Tongue (tissue), 3 donors: ENCODE measurements at places on chromosomes 7 and 10. TPM values are rescaled to one million over a fixed set of nuclear protein-coding genes. Genes with fewer than 3 reads are reported as not detected.

Gene NPFFR1
- not detected for total RNA-seq

Gene NFKB2
- total RNA-seq, result 19.8 TPM

Gene SEMA3D
- 18.1 TPM for total RNA-seq

Gene MYH16
- not detected for total RNA-seq

Gene KLF14
- total RNA-seq, result 1.1 TPM

Gene ABCF2
- 36.9 TPM for total RNA-seq

Gene NUPR2
- total RNA-seq, result not detected

Gene CYP3A7
- 0.21 TPM for total RNA-seq

Gene TPST1
- 34.0 TPM for total RNA-seq

Gene TET1
- total RNA-seq, result 25.8 TPM

Gene PPP1R9A
- total RNA-seq, result 156 TPM

Gene HABP2
- total RNA-seq, result not detected

Gene DLG5
- 34.6 TPM for total RNA-seq

Gene PLEKHS1
- total RNA-seq, result 1.4 TPM

Gene HTR7
- 0.41 TPM for total RNA-seq

Gene NACAD
- total RNA-seq, result 5.1 TPM

Gene HGF
- total RNA-seq, result 10.2 TPM

Gene DLD
- 173 TPM for total RNA-seq

- no peak for DNase-seq
Observed at GRCh38 chr10:50395271-50395670, 144.0 kb upstream of the ASAH2 start.

DNA sequence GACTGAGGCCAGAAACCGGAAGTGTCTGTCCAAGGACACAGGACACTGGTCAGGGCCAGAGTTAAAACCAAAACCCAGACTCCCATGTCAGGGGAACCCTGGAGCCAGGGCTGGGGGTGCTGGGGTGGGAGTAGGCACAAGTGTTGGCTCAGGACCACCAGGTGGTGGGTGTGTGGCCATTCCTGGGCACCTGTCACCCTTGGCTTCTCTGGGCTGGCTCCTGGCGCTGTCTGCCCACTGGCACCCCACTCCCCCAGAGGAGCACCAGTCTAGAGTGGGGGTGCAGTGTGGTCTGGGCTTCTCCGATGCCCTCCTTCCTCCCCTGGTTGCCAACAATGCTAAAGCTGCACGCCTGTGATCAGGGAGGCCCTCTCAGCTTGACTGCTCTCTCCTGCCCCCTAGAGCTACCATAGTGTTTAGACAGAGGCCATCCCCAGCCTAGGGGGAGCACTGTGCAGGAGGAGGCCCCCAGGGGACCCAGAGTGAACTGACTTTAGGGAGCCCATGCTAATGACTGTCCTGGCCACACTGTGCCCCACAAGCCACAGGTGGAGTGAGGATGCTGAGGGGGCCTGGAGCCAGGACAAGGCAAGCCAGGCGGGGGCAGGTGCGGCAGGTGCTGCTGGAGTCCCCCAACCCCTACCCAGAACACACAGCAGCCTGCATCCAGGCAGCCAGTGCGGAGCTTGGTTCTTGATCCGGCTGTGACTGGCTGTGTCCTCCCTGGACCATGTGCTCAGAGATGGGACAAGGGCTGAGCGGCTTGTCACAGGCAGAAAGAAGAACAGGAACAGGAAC lies 11.0 kb downstream of the RASGEF1A start:
- peak; percentile 29 for DNase-seq

DNA sequence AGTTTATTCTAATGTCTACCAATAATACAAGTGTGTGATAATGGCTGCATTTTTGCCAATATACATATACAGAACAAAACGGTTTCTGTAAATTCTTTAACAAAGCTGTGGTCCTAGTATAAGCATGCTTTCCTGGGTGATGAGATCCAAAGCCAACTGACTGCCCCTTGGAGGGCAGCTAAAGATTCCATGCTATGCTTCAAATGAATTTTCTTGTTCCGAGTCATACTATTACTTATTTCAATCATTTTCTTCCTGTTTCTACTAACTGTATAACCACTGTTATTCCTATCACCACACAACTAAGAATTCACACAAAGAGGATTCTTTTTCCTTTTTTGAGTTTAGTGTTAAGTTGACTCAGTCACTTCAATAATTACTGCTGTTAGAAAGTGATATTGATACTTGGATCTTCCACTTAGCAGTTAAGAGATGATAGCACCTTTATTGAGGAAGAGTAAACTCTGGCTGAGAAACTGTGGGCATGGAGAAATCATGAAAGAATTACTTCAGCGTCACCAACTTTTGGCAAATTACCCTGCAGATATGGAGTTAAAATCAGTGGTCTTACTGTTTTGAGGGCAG lies 197.5 kb downstream of the ARL4A start:
- DNase-seq, result no peak

DNA sequence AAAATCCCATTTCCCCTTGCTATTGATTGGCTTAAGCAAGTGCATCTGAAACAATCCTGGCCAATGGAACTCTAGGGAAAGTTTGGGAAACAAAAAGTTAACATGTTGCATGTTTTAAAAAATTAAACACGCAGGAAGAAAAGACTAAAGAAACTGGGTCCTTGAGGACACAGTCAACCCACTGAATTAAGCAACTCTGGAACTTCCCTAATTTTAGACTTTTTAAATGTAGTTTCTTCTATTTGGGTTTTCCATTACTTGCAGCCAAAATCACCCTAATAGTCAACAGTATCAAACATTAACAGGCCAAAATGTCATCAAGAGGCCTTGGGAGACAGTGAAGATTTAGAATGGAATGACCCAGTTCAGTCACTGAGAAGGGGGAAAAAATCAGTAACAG lies 40.6 kb downstream of the OSBPL3 start:
- no peak for DNase-seq

- DNase-seq, result peak; percentile 19
Observed at GRCh38 chr10:95221124-95221523, 27.1 kb downstream of the ACSM6 start.

- DNase-seq, result peak; percentile 67
Observed at GRCh38 chr7:138935465-138936011, 45.7 kb downstream of the KIAA1549 start.

DNA sequence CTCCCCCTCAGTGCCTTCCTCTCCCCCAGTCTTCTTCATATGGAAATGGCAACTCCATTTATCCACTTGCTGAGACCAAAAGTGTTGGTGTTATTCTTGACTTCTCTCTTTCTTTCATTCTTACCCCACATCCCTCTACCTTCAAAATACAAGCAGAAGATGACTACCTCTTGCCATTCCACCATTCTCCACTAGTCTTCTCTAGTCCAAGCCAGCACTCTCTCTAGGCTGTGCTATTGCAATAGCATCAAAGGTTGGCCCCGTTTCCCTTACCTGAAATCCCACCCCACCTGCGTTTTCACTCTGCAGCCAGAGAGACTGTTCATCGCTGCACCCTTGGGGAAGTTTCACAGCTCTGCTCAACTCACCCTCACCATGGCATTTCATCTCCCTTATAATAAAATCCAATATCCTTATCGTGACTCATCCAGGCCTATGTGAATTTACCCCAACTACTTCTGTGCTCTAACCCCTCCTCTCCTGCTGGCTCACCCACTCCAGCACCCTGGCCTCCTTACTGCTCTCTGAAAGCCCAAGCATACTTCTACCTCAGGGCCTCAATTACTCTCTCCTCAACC lies 109.1 kb downstream of the LSM5 start:
- DNase-seq, result no peak

- DNase-seq, result no peak
Observed at GRCh38 chr10:71045204-71045809, 156.9 kb upstream of the PCBD1 start.

DNA sequence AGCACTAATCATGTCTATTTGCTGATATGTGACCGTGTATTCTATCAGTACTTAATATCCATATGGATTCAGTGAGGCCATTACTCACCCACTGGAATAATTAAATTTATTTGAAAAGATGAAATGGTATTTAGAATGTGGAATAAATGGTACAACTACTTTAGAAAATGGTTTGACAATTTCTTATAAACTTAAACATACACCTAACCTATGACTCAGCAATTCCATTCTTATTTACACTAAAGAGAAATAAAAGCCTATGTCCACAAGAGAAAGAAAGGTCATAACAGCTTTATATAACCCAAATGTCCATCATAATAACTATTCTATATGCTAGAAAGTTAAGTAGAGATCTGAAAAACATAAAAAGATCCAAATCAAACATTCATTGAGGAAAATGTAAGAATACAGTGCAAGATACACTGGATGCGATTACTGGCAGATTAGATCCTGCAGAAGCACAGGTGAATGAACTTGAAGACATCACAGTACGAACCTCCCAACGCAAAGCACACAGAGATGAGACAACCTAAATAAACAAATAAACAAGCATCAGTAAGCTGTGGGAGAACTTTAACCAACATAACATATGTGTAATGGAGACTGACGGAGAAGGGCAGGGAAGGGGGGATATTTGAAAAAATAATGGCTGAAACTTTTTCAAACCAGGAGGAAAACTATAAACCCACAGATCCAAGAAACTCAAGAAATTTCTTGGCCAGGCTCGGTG lies 51.9 kb downstream of the TNS3 start:
- DNase-seq, result no peak

DNA sequence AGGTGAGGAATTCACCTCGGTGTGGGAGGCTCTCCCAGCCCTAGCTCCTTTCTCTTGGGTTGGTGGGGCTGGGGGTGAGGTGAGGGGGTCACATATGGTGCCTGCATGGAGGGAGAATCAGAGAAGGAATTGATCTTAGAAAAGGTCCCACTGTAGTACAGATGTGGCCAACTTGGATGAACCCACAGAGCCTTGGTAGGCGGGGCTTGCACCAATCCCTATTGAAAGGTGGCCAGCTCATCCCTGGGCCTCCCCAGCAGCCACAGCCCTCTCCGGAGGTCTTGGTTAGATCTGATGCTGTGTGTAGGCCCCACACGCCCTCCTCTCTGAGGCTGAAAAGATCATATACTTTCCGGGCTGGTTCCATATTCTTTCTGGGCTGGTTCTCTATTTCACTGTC lies 19.0 kb downstream of the HKDC1 start:
- no peak for DNase-seq

DNA sequence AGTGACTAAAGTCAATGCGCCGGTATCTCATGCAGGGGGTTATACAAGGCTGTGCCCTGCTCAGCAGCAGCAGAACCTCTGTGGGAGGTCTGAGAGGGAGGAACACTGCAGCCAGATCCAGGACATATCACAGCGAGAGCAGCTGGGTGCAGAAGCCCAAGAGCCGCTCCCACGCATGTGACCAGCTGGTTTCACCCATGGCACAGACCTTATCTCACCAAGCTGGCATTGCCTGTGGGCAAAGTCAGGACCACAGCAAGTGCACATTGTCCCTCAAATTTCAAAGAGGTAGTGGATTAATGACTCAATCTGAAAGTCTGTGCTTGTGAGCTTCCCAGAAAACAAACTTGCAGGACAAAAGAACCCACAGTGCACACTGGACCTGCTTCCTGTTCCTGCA lies 31.6 kb upstream of the AKR1C1 start:
- DNase-seq, result no peak

DNA sequence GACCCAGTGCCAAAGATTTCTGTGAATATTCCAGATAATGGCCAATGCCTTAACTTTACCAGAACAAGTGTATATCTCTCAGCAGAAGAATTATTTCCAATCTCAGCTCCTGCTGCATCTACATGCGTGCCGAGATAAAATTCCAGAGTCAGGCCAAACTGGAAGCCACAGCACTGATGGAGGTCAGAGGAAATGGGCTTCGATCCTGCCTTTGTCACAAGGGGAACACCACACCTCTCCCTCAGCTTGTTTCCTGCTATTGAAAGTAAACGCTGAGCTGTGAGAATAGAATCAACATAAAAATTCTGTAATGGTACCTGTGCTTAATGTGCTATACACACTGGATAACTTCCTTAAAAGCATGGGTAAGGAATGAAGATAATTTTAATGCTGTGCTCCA lies 255.5 kb downstream of the NEBL start:
- no peak for DNase-seq

- DNase-seq, result no peak
Observed at GRCh38 chr10:62761115-62761514, 43.4 kb upstream of the ADO start.

- DNase-seq, result no peak
Observed at GRCh38 chr7:51101111-51101757, 215.4 kb downstream of the COBL start.

GRCh38 chr7:155969192-155969929 lies 157.1 kb upstream of the SHH start:
- no peak for DNase-seq

- DNase-seq, result no peak
Observed at GRCh38 chr10:126011995-126012394, 115.6 kb downstream of the FANK1 start.

GRCh38 chr10:100928039-100928438 lies 15.3 kb downstream of the SLF2 start:
- DNase-seq, result no peak

DNA sequence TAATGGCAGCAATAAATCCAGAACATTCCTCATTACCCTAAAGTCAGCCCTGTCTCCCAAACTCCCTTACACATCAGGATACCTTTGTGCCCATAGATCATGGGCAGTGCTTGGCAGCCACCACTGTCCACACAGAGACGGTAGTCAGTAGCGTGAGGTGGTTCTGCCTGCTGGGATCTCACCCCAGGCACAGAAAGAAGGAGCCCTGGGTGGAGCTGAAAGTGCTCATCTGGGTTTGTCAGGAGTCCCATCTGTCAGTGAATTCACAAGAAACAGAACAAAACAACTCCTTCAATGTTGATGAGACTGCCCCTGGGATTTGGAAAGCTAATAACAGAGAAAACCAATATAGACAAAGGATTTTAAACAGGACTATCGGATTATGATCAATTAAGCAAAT lies 90.2 kb upstream of the PRSS58 start:
- no peak for DNase-seq

DNA sequence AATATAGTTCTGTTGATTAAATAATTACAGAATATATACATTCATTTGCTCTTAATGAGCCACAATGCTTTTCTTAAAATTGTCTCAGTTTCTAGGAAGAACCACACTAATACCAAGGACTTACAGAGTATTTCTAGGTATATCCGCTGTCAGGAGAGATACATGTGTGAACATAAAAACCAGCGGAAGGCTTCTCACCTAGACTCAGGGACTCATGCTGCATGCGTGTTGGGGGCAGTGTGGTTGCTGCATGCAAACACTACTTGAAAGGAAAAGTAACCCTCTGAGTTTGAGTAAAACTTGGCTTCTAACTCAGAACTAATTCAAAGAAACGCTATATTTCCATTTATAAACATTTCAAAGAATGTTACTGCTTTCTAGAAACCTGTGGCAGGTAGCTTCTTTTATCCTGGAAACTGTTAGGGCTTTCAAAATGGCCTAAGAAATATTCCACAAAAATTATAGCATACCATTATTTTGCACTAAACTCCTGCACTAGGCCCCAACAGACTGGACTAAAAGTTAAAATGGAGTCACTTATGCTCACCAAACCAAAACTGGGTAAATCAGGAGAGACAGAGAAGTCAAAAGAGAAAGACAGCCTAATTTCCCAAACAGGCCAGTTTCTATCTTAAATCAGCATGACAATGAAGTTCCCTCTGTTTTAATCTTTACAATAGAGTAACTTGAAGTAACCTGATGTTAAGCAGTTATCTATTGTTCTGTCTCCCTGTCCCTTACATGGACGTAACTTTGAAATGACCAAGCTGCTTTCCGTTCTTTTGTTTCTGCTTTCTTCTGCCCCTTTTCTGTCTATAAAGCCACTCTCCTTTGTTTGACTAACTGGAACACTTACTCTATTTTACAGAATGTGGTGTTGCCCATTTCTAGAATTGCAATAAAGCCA lies 95.2 kb upstream of the FAM133B start:
- no peak for DNase-seq

- peak; percentile 36 for DNase-seq
Observed at GRCh38 chr10:71512761-71513539, 116.2 kb downstream of the CDH23 start.
